ENCODE measurements at places on chromosomes 6 and 20.

DNA sequence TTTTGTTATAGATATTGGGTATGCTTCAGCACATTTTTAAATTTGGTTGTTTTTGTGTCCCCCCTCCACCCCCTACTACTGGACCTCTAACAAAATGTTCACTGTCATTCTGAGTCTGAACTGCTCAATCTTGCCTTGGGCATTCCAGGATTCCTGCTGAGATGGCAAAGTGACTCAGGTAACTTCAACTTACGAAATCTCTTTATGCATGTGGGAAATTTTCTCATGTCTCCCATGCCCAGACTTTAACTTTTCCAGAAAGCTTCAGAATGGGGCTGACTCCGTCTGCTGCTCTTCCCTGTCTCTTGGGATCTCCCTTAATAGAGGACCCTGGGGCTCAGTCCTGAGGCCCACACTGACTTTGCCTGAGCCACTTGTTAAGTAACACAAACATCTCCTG lies 14.0 kb downstream of the CYP39A1 start:
- no peak for DNase-seq

GRCh38 chr20:48180618-48181017 lies 395.3 kb upstream of the SULF2 start:
- no peak for DNase-seq

DNA sequence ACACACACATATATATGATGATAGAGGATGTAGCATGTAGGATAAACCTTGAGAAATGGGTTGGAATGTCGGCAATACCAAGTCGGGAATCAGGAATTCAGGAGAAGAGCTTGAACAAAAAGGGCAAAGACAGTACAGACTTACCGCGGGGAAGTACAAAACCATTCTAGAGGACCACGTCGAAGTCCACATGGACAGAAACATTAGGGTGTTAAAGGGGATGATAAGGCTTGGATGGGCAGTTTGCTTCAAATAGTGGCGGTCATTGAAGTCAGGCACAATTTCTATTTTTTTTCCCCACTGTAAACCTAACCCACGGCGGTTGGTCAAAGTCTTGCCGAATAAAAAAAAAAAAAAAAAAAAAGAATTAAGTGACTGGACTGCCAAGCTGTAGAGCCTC lies 766 bp upstream of the NUS1 start:
- DNase-seq: no peak

DNA sequence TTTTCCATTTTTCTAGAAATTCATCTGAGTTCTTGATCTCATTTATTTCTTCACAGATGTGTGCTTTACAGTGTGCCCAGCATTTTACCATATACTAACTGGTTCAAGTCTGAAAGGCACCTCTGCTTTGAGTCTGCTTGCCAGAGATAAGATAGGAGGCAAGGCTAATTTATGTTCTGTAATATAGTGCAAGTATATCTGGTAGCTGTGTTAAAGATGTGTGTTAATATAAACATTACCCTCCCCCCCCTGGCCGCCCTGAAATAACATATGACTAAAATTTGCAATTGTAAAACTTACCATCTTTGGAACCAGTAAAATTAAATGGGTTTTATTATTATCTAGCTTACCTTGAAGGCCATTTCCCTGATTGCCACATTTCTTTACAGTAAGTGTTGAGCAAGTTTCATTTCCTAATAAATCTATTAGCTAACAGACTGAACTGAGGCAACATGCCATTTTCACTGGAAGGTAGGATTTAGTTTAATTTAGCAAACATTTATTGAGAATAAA lies 2.7 kb downstream of the FBXO9 start:
- DNase-seq: peak; percentile 85

GRCh38 chr6:9007027-9007426 lies 571.7 kb upstream of the SLC35B3 start:
- DNase-seq: no peak

GRCh38 chr6:92122746-92123145 lies 1296.6 kb downstream of the EPHA7 start:
- DNase-seq: no peak

DNA sequence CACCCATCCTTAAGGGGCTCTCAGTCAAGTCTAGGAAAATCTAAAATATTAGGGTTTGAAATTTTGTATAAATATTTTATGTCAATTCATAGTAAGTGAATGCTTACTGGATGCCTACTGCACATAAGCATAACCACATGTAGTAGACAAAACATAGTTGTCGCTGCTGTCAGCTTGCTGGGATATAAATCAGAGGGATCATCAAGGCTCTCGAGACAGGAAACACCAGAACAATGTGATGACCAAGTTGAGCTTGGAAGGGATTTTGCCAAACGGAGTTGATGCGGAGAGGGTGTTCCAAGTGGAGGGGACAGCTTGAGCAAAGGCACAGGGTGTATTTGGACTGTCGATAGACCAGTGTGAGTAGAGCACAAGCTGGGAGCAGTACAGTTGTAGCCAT lies 105.8 kb upstream of the SUPT3H start:
- no peak for DNase-seq
